CD8-positive, alpha-beta memory T cell (primary cell): ENCODE measurements at places on chromosomes 1 and 21. TPM values are rescaled to one million over a fixed set of nuclear protein-coding genes. Genes with fewer than 3 reads are reported as not detected.

DNA sequence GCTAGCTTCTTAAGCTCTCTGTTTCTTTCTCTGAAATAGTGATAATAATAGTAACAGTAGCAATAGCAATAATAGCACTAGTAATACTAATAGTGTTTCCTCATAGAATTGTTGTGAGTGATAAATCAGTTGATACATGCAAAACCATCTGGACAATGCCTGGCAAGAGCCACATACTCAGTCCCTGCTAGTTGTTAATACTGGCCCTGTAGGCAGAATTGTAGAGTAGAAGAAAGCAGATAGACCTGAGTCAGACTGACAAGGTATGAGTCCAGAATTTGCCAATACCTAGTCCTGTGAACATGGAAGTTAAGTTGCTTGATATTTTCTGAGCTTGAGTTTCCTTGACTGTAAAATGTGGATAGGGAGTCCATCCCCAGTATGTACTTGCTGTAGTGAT, 171.9 kb downstream of the C1orf21 start:
- H3K36me3 ChIP-seq = no peaks in the 10 kb centered on the region
- no peak overlapping the region for H3K27ac ChIP-seq
- DNase-seq = no peak
- no peaks in the 10 kb centered on the region for H3K4me1 ChIP-seq
- H3K4me3 ChIP-seq = no peak overlapping the region

DNA sequence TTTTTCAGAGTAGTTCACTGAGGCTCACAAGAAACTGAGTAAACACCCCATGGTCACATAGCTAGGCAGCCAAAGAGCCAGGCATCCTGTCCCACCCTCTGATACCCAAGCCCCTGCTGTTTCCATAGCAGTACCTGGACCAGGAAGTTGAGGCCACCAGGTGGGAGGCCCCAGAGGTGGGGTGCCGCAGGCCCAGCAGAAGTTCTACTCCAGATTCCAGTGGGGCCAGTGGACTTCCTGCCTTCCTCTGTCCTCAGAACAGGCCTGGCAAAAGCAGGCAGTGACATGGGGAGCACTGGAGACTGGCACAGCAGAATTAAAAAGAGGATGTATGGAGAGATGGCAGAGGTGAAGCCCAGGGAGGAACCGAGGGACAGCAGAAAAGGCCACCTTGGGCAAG, 19.0 kb downstream of the FOXO6 start:
- H3K36me3 ChIP-seq = no peaks in the 10 kb centered on the region
- H3K27me3 ChIP-seq = peaks cover 28% of the 10 kb centered on the region
- H3K4me1 ChIP-seq = no peaks in the 10 kb centered on the region
- H3K27ac ChIP-seq = no peak overlapping the region
- no peak for DNase-seq

DNA sequence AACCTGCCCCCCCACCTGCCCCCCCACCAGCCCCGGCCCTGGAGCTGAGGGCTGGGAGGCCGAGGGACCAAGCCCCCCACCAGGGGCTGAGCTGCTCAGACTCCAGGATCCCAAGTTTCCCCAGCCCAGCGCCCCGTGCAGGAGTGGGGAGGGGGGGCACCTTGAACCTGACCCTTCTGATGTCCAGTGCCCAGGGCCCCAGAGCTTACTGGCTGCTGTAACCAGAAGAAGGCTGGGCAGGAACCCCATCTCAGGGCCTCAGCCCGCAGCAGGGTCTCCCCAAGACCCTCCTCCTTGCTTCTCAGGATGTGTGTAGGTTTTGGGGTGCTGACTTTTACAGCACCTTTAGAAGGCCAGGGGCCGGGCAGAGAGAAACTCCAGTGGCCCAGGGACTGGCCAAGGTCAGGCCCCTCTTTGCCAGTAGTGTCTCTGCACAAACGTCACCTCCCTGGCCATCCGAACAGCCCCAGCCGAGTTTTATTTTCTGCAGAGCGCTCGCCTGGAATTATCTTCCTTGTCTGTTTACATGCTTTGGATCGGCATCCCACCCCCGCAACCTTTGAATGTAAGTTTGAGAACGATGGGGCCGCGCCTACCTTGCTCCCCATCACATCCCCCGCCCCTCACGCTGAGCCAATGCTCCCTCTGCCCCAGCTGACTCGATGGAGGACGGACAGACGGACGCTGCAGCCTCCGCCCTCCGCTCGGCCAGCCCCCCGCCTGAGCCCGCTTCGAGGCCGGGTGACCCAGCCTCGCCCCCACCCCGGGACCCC, 70.1 kb upstream of the CASZ1 start:
- H3K4me1 ChIP-seq = peaks cover 6% of the 10 kb centered on the region
- peak; percentile 16 for DNase-seq
- H3K27ac ChIP-seq = no peak overlapping the region
- H3K4me3 ChIP-seq = peak overlapping the region; percentile 32
- peaks cover 33% of the 10 kb centered on the region for H3K27me3 ChIP-seq

DNA sequence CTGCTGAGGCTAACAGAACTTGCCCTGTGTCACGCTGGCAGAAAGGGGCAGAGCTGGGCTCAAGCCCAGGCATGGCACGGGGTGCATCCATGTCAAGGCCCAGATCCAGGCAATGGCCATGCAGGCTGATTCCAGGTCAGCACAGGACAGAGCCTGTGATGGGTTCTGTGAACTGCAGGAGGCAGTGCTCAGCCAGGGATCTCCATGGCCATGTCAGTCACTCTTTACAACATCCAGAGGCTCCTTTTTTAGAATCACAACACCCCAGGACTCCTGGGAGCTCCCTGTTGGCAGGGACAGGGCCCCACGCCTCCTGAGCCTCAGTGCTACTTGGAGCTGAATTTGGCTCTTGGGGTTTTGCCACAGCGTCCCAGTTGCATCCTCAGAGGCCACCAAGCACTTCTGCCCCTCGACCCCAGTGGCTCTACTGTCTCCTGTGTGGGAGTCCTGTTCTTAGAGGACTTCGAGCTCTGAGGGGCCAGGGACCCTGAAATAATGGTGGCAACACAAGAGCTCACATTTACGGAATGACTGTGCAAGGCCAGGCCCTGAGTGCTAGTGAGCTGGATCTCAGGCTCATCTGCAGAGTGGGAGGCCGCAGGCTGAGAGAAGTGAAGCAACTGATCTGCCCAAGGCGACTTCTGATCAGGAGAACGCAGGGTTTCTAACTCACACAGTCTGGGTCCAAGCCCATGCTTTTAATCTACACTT, 211.5 kb downstream of the TRABD2B start:
- no peaks in the 10 kb centered on the region for H3K4me1 ChIP-seq

DNA sequence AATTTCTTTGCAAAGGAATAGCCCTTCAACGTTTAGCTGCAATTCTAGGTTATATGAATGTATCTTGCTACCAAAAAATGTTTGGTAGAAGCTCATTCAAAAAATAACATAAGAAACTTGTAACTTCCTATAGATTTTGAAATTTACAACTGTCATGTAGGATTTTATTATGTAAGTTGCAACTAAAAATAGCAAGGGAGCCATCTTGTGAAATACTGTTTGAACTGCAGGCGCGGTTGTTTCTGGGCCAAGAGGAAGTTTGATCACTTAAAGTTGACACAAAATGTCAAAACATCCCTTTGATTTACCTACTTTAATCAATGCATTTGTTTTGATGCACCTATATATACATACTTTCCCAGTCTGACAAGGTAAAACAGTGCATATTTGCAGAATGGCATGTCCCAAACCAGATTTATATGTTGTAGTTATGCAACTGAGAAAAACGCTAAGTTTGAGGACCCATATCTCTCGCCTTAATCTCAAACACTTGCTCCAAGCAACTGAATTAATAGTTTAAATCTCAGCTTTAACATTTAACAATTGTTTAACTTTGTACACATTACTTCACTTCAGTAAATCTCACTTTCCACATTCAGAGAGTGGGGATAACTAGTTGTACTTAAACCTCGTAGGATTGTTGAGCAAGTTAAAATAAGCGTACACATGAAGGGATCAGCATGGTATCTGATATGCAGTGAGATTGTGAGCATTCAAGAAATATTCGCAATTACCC, 63.9 kb downstream of the KCNK2 start:
- H3K4me1 ChIP-seq = no peaks in the 10 kb centered on the region
- no peaks in the 10 kb centered on the region for H3K27me3 ChIP-seq
- H3K4me3 ChIP-seq = no peak overlapping the region
- DNase-seq = no peak

The ZNF362 gene
- total RNA-seq = 8.5 TPM

The SH2D1B gene
- total RNA-seq = not detected

GRCh38 chr1:235883261-235883927, 16.7 kb upstream of the LYST start:
- H3K27ac ChIP-seq = peak overlapping the region; percentile 12
- peaks cover 29% of the 10 kb centered on the region for H3K4me1 ChIP-seq
- no peak for DNase-seq
- no peak overlapping the region for H3K4me3 ChIP-seq
- no peaks in the 10 kb centered on the region for H3K36me3 ChIP-seq
- H3K27me3 ChIP-seq = no peaks in the 10 kb centered on the region

DNA sequence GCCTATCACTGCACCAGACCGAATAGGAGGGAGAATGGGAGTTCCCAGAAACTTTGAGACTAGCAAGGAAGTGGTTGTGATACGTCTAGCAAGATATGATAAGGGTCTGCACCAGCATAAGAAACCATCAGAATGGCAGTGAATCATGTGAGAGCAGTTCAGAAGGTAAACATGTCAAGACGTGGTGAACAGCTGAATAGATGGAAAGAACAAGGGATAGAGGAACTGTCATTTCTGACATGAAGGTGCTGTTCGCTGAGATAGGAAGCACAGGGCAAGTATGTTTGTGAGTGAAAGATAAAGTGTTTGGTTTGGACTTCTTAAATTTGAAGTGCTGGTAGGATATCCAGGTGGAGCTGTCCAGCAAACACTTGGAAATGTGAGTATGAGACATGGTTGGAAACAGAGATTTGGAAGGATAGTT, 1.1 kb upstream of the AGO1 start:
- no peaks in the 10 kb centered on the region for H3K36me3 ChIP-seq
- H3K4me1 ChIP-seq = peaks cover 38% of the 10 kb centered on the region
- no peaks in the 10 kb centered on the region for H3K27me3 ChIP-seq
- H3K27ac ChIP-seq = no peak overlapping the region
- H3K4me3 ChIP-seq = no peak overlapping the region

GRCh38 chr1:207884266-207885029, 26.5 kb downstream of the CD34 start:
- no peak overlapping the region for H3K4me3 ChIP-seq
- DNase-seq = no peak
- H3K4me1 ChIP-seq = peaks cover 28% of the 10 kb centered on the region
- no peaks in the 10 kb centered on the region for H3K27me3 ChIP-seq
- H3K36me3 ChIP-seq = no peaks in the 10 kb centered on the region

The TMEM240 gene
- total RNA-seq = 0.33 TPM

DNA sequence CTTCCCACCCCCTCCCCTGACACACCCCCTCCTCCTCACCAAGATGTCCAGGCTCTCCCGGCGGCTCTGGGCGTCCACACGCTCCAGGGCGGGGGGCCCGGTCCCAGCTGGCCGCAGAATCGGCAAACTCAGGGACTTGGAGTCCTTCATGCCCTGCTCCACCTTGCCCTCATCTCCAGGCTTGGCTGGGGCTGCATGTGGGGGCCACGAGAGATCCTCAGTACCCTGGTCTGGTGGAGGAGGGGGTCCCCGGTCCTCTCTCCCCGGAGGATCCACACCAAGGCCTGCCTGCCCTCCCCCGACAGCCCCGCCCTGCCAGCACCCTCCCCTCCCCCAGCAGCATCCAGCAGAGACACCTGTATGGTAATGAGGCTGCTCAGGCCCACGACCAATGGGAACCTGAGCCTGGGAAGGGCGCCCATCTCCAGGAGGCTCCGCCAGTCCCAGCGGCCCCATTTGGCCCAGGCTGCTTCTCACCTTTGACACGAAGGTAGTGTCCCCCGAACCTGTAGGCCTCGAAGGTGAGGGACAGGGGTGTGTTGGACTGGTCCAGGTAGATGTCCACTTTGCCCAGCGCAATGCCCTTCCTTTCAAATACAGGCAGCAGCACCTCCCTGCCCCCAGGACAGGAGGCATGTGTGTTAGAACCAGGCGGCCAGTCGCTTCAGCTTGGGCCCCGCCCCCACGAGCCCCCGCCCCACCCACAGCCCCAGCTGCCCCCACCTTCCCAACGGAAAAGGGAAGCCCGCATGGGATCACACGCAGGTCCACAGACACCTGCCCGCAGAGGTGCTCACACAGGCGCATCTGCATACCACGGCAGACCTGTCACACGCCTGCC, 8.2 kb upstream of the TNFRSF25 start:
- H3K4me1 ChIP-seq = peaks cover 8% of the 10 kb centered on the region
- no peak overlapping the region for H3K4me3 ChIP-seq
- H3K27ac ChIP-seq = no peak overlapping the region
- no peaks in the 10 kb centered on the region for H3K27me3 ChIP-seq
- no peaks in the 10 kb centered on the region for H3K36me3 ChIP-seq

GRCh38 chr21:32064281-32064910, 191.6 kb downstream of the HUNK start:
- no peaks in the 10 kb centered on the region for H3K36me3 ChIP-seq
- no peaks in the 10 kb centered on the region for H3K27me3 ChIP-seq
- no peak for DNase-seq

The PAQR6 gene
- total RNA-seq = 1.9 TPM

DNA sequence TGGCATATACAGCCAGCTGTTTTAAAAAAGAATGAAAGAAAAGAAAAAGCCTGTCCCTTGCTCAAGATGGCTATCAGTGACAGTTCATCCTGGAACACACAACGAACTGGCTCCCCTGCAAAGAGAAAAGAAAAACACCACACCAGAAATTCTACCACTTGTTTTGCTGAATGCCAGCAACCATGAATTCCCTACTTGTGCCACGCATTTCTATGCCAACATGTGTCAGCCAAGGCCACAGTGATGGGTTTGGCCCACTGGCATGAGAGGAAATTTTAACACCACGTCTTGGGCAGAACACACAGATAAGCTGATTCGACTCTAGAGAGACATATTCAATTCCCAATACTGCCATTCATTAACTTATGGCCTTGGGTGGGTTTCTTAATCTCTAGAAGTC, 64.0 kb downstream of the CAPZB start:
- H3K4me1 ChIP-seq = peaks cover 58% of the 10 kb centered on the region
- H3K27ac ChIP-seq = no peak overlapping the region
- H3K36me3 ChIP-seq = peaks cover 19% of the 10 kb centered on the region
- no peak overlapping the region for H3K4me3 ChIP-seq
- DNase-seq = no peak

The RPTN gene
- not detected for total RNA-seq

- no peak overlapping the region for H3K4me3 ChIP-seq
- no peak overlapping the region for H3K27ac ChIP-seq
Observed at GRCh38 chr1:70745199-70745598, 302.4 kb downstream of the PTGER3 start.

DNA sequence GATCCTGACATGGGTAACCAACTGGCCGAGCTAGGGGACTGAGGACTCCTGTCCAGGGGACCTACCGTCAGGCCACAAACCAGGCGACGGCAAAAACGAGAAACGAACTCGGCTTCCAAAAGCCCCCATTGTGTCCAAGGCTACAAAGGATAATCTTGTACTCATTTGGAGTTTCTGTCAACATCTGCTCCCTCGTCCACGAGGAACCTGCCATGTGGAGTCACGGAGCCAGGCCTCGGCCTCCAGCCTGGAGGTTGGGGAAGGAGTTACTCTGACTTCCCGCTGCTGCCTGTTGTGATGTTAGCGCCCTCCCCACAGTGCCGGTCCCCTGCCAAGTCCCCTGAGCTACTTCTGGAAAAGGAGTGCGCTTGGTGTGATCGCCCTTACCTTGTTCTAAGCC, 7.3 kb downstream of the KRTAP10-1 start:
- no peaks in the 10 kb centered on the region for H3K27me3 ChIP-seq
- no peak overlapping the region for H3K4me3 ChIP-seq
- H3K4me1 ChIP-seq = no peaks in the 10 kb centered on the region
- no peak for DNase-seq
- no peaks in the 10 kb centered on the region for H3K36me3 ChIP-seq
- H3K27ac ChIP-seq = no peak overlapping the region

The PRDX1 gene
- total RNA-seq = 784 TPM
